ENCODE measurements at places on chromosomes 3 and 15.

GRCh38 chr3:45345846-45346580, 42.4 kb upstream of the LARS2 start:
- no peak for DNase-seq

GRCh38 chr3:150547045-150547741, 606 bp downstream of the EIF2A start:
- no peak for DNase-seq

- DNase-seq: no peak
Measured at GRCh38 chr3:112811917-112812660, 34.6 kb downstream of the CD200R1L start.

DNA sequence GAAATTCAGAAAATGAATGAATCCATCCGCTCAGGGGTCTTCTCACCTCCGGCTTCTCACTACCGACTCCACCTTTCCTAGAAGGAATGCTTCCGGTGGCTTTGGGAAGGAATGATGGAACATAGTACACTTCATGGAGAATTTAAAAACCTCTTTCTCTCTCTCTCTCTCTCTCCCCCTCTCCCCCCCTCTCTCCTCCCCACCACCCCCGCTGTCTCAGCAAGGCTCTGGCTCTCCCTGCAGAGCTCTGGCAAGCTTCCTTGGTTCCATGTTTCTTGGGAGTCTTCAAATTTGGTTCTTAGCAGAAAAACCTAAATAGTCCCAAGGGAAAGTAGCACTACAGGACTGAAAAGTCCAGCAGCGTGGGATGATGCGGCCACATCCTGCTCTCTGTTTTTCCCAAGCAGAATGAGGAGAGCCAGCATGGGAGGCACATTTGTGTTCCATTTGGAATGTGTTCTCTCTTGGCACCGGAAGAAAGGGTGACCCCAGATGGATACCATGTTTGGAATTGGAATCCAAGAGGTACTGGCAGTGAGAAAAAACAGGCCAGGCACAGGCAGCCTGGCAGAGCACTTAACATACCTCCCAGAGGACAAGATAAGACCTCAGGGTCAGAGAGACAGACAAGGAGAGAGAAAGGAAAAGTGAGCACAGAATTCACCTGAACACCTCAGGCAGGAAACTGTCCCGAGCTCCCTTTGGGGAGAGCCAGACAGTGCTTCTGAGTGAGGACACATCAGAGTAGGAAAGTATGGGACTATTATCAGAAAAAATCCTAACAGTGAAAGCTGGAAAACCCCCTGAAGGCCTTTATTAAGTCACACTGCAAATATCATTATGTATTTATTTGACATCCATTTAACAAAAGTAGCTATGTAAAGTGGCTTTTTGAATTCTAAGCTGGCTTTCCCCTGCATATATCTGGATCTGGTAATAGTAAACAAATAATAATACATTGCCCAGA, at the start of gene POPDC2:
POPDC2 (minus strand) TSS at position 116 of the 967 bp plus-strand sequence. CDS start 166 bp downstream, outside the sequence.
- DNase-seq: no peak

DNA sequence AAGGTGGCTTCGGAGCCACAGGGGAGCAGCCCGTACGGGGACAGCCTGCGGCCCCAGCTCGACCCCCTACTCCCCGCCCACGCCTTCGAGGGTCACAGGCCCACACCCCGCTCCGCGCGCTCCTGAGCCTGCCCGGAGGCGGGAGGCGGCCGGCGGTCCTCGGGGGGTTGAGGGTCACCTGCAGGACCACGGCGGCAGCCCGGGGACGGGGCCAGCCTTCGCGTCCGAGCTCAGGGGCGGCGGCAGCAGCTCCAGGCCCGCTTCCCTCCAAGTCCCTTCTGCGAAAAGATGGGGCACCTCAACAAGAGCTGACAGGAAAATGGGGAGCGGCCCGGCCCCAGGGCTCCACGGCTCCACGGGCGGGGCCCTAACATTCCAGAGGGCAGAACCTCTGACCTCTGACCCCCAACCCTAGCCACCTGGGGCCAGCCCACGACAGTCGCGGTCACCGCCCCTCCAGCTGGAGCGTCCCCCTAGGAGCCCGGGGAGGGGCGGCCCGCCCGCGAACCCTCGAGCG, 428 bp downstream of the LYSMD4 start:
- no peak for DNase-seq

DNA sequence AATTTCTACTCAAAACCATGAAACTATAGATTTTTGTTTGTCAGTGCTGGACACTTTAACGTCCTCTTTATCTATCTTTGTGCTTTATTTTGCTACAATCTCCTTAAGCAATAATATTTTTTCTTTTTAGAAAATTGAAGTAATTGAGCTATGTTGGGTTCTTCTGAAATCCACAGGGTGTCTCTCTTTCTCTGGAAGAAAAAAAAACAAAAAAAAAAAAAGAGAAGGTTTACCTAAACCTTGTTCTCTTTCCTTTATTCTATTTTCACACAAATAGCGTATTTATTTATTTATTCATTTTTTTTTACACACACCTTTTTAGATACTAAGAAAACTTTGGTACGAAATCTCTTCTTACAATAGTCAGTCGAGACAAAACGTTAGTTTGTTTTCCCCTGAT, 601.0 kb downstream of the EDEM1 start:
- no peak for DNase-seq

GRCh38 chr15:37340438-37340837, 240.1 kb upstream of the MEIS2 start:
- DNase-seq: no peak

DNA sequence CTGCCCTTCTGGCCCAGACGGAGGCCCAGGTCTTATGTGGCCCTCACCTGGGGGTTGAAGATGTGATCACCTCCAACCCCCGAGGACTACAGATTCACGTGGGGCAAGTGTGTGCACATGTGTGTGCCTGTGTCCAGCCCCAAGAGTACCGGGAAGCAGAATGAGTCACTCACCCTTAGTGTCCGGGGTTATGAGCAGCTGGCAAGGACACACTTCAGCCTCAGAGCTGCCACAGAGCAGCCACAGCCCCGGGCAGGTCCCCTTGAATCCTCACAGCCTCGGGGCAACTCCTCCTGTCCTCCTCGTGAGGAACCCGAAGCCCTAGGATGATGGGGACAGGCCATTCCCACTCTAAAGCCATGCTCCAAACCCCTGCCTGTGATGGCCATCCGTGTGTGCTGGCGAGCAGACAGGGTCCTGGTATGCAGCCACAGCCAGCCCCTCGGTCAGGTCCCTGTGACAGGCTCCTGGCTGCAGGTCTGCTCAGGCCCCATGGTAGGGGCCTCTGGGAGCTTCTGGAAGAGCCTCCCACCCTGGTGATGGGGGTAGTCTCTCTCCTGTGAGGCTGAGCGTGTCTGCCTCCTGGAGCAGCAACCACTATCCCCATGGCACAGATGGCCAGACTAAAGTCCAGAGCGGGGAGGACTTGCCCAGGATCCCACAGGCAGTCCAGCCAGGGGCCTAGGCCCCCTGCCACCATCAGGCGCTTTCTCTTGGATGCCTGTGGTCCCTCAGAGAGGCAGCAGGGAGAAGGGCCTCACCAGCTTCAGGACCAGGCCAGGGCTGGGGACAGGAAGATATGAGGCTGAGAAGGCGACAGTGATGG, 852 bp downstream of the STAB1 start:
- DNase-seq: no peak

GRCh38 chr3:128309026-128309425, 155.7 kb downstream of the EEFSEC start:
- no peak for DNase-seq

GRCh38 chr3:9947025-9947995, 4.9 kb downstream of the PRRT3 start:
- no peak for DNase-seq
